ENCODE measurements at places on chromosomes 12 and 14.

DNA sequence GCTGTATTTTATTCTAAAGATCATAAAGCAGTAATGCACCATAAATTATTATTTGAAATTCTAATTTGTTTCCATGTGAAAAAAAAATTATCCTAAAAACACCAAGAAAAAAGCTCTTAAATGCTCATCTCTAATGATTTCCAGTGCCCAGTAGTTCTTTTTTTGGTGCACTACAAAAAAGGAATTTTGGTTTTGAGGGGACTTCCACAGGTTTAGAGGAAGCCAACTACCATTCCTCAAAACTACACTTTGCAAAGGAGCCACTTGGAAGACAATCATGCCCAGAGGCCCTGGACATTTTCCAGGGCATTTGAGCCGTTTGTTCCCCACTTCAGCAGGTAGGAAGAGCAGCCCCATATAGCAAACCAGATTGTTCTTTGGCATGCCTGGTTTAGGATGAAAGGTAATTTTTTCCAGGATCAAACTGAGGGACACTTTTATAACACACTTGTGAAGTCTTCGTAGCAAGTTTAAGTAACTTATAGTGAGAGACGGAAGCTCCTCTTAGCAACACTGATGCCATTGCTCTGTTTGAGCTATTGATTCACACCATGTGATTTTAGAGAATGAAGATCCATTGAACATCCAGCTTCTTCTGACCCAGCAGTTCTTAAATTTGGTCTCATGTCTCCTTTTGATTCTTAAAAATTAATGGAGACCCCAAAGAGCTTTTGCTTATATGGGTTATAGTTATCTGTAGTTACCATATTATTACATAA is 187.9 kb downstream of the ETV6 start:
- no peak for DNase-seq

DNA sequence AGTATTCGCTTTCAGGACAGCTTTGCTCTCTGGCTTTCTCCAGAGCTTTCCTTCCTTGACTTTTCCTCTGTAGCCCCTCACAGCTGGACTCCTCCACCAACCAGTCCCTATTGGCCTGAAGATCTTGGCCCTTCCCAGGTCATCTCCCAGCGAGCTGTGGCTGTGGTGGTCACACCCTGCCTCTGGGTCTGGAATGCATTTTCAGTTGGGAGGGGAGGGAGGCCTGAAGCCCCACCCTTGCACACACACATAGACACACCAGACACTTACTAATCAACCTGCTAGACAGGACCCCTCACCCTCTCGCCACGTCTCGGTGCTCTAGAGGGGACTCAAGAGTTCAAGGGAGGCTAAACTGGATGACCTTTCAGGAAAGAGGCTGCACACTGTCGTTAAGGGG is 13.9 kb downstream of the JDP2 start:
- no peak for DNase-seq

DNA sequence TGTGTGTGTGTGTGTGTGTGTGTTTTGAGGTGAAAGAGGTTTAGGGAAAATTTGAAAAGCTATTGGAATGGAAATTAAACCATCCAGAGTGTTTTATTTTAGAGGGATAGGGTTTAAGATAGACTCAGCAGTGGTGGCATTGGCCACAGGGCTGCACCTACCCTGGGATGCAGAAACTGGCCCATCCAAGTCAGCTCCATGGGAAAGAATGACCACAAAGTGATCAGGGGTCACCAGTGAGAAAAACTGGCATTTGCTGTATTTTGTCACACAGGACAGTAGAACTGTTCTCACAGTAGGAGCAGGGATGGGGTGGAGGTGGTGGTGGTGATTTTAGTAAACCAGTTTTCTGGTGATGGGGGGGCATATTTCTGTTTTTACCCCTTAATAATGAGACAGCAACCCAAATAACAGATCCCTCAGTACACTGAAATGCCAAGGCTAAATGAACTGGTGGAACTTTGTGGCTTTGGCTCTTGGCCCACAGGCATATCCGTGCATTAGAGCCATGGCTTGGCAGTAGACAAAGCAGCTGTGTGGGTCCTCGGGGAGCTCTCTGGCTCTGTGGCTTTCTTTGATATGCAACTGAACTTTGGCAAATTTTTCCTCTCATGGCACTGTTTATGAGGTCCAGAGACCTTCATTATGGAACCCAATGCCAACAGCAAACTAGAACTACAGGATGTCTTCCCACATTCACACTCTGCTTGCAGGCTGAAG is 348.3 kb downstream of the ZFP36L1 start:
- peak; percentile 47 for DNase-seq

DNA sequence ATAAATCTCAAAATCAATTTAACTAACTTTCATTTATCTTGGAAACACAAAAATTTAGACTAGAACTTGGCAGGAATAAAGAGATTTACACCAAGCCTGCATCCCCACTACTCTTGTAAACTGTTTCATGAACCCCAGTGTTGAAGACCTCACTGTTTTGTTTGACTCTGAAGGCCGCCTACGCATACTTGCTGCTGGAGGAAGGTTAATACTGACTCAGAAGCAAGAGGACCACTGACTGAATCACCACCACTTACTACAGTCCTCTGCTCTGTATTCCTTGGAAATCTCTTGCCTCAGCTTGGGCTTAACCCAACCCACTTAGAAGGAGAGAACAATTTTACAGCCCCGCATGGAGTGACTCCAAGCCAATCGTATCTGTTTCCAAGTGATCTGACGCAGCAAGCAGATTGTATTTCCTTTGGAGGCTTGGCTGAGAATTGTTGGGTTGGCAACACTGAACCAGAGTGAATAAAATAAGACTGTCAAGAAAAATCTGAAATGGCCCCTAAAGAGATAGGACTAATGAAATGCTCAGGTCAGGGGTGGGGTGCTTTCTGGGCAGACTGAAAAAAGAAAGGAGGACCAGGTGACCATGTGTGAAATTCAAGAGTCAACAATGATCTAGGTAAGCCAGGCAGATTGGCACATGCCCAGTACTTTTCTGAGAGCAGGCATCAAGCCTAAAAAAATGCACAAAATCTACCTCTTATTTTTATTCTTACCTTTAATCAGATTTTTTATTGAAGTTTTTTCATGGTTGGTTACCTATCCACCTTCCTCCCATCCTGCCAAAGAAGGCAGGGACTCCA is 248.6 kb downstream of the ZFP36L1 start:
- peak; percentile 87 for DNase-seq

DNA sequence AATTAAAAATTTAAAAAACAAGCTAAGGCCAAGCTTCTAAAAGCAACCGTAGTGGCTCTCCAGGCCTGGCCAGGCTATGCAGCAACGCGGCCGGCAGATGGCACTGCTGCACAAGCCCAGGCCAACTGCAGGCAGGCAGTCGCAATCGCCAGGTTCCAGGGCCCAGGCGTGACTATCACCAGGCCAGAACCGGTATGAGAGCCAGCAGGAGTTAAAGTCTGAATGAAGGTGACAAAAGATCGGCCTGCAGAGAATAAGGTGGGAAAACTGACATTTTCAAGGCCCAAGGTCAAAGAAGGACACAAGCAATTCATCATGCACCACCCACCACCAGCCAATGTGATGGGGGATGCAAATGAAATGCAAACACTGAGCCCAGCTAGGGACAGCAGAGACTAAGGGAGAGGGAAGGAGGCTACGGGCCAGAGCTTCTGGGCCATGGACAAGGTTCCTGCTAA is 43.6 kb upstream of the ANO2 start:
- DNase-seq: peak; percentile 93

GRCh38 chr12:127594351-127594970 is 672.5 kb upstream of the TMEM132C start:
- no peak for DNase-seq

- no peak for DNase-seq
These were observed 437.1 kb downstream of the NPAS3 start for GRCh38 chr14:33375786-33376185.

DNA sequence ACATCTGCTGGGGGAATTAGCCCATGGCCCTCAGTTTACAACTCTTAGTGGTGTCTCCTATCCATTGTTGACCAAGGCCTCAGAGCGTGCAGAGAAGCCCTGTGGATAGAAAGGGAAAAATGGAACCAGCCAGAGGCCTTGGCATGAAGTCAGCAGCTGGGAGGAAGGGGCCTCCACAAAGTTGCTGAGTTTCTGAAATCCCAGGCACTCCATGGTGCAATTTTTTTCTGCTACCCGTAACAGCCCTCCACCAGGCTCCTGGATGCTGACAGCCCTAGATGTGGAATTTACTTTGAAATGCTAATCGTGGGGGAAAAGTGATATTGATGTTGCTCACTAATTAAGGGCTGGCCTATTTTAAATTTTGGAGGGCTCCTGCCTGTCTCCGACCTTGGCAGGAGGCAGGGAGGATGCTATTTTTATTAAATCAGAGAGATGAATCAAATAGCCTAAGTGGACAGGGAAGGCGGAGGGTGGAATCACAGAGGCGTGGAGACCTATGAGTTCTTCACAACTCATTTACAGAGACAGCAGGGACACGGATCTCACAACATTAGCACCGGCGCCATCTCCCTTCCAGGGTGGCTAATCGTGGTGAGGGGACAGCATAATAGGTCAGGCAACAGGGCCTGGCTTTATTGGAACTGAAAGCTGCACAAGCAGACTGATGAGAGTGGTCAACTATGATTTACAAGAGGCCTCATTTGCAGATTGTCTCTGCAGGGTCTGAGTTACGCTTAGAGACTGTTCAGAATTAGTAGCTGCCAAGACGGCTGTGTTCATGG is 99.8 kb upstream of the WSCD2 start:
- no peak for DNase-seq

GRCh38 chr14:53190938-53191337 is 37.8 kb upstream of the DDHD1 start:
- DNase-seq: no peak

DNA sequence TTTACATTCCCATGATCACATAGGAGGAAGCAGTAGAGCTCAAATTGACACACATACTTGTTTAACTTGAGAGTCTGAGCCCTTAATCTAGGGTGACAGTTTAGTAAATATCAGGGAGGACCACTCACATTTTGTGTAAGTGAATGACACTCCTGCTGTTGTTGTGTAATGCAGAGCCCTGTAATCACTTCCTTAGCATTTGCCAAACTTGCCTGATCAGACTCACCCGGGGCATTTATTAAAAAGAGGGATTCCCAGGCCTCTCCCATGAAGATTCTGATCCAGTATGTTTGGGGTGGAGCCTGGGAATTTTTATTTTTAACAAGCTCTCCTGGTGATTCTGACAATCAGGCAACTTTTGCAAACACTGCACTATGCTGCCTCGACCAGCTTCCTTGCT is 119.6 kb downstream of the NUAK1 start:
- no peak for DNase-seq

DNA sequence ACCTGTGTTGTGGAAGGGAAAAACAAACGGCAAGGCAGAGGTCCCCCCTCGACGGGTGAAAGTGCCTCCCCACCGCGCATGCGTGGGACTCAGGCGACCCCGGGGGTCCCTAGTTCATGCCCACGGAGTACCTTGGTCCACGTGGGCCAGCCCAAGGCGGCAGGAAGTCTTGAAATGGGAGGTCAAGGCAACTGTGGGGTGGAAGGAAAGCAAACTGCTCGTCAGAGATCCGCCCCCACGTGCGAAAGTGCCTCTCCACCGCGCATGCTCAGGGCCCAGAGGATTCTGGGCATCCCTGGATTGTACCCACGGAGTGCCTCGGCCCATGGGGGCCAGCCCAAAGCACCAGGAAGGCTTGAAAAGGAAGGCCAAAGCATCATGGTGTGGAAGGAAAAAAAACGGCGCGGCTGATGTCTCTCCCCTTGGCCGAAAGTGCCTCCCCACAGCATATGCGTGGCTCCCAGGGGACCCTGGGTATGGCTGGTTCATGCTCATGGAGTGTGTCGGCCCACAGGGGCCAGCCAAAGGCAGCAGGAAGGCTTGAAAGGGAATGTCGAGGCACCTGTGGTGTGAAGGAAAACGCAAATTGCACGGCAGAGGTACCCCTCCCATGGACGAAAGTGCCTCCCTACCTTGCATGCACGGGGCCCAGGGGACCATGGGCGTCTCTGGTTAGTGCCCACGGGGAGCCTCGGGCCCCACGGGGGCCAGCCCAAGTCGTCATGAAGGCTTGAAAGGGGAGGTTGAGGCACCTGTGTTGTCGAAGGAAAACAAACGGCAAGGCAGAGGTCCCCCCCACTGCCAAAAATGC is 369.7 kb downstream of the ALG10 start:
- no peak for DNase-seq

DNA sequence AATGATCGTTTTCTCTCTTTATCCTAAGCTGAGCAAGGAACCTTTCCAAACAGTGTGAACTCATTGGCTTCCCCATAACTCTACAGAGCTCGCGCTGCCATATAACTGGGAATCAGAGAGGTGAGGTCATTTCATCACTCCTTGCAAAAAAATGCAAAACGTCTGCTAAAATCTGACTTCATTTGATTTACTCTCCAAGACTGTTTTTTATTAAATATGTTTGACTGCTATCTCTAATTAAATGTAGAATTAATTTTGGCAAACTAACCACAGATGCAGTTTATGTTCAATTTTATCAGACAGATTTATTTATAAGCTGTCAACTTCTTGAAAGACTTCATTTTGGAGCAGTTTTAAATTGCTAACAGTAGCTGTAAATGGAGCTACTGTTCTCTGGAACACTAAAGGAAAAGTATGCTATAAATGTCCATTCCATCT is 131.6 kb upstream of the SOX5 start:
- no peak for DNase-seq

DNA sequence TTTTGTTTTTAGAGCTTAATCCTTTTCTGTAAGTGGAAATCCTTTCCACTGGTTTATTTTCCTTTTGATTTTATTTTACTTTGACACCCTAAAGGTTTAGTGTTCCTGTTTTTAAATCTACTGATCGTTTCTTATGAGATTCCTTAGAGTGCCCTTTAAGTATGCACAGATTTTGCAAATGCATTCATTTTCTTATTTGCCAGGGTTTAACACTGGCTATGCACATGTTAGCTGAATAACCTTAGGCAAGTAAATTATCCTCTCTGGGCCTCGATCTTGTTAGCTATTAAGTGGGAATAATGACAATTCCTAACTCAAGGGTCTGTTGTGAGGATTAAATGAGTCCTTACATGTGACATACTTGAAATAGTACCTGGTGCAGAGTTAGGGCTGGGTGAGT is 136.0 kb downstream of the BICD1 start:
- no peak for DNase-seq

DNA sequence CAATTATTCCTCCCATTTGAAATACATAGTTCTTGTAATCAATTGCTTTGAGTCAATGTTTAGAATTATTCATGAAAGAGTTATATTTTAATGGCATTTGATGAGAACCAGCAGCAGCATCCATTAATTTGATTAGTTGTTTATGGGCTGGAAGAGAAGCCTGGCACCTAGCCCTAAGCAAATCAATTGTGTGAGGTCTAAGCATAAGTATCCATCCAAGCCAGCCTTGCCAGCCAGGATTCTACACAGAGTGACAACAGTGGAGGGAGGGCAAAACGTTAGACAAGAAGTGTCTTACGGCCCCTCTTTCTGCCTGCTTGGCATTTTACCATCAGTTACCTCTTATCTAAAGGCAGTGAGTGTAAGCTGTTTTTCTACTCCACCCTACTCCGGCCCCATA is 478.5 kb downstream of the NELL2 start:
- no peak for DNase-seq
